CD4-positive, CD25-positive, alpha-beta regulatory T cell (primary cell): ENCODE measurements at places on chromosomes 5 and 9. TPM values are rescaled to one million over a fixed set of nuclear protein-coding genes. Genes with fewer than 3 reads are reported as not detected.

P4HA2 gene
- polyA plus RNA-seq = not detected

SARDH gene
- 5.8 TPM for polyA plus RNA-seq

DNA sequence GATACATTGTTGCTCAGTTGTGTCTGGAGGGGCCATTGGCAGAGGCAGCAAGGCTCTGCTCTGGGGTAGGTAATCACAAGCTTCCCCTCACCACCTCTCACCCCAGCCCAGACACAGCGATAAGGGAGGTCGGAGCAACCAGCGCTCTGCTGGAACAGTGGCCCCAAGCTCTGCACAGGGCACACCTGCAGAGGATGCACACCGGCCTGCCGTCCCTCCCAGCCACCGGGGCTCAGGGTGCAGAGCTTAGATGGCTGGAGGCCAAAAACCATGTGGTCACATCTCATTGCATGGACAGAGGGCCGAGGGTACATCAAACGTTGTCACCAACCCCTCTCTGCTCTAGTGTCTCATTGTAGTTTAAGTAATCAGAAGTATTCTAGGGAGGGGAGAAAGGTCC, 95.4 kb upstream of the ICE1 start:
- no peaks in the 10 kb centered on the region for H3K4me1 ChIP-seq
- no peaks in the 10 kb centered on the region for H3K36me3 ChIP-seq
- H3K4me3 ChIP-seq = no peak overlapping the region
- no peaks in the 10 kb centered on the region for H3K27me3 ChIP-seq
- DNase-seq = no peak

GRCh38 chr5:91419136-91419535, 36.0 kb upstream of the ARRDC3 start:
- H3K27ac ChIP-seq = no peak overlapping the region
- H3K4me1 ChIP-seq = no peaks in the 10 kb centered on the region
- H3K36me3 ChIP-seq = no peaks in the 10 kb centered on the region
- H3K4me3 ChIP-seq = no peak overlapping the region
- H3K27me3 ChIP-seq = no peaks in the 10 kb centered on the region
- DNase-seq = no peak

DNA sequence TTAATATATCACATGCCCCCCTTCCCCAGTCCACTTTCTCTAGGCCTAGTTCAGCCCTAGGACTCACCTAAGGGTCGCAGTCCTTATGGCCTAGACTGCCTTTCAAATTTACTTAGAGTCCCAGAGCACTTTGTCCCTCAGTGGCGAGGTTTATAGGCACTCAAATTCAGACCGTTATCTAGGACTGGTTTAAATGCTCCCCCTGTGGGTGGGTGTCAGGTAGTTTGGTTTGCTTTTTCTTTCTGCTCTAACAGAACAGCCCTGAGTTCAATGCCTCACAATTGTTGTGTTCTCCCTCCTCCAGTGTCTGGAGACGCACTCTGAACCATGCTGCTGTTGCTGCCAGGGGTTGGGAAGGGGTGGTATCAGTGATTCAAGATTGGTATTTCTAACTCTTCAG, 317.1 kb downstream of the MAT2B start:
- no peak overlapping the region for H3K27ac ChIP-seq
- H3K4me3 ChIP-seq = no peak overlapping the region
- no peaks in the 10 kb centered on the region for H3K4me1 ChIP-seq
- no peaks in the 10 kb centered on the region for H3K27me3 ChIP-seq
- H3K36me3 ChIP-seq = no peaks in the 10 kb centered on the region
